ENCODE measurements at places on chromosomes 12 and 14.

DNA sequence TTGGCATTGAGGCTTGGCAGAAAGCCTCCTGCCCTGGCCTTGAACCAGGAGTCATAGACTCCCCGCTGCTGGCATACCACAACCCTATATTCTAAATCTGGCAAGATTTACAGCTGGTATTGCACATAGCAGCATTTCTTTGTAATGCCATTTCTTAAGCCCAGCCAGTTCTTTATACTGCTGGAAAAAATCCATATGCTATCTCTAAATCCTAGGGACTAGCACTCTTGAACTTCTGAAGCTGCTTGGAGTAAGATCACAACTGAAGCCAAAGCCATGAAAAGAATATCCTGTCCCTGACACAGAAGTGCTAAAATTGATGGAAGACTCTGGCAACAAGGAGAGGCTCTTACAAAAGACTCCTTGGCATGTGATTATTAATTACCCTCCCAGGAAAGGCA is 89.3 kb downstream of the KCNC2 start:
- no peak for DNase-seq

- DNase-seq, result peak; percentile 39
Observed at GRCh38 chr14:106209755-106210154, 683.4 kb downstream of the TMEM121 start.

DNA sequence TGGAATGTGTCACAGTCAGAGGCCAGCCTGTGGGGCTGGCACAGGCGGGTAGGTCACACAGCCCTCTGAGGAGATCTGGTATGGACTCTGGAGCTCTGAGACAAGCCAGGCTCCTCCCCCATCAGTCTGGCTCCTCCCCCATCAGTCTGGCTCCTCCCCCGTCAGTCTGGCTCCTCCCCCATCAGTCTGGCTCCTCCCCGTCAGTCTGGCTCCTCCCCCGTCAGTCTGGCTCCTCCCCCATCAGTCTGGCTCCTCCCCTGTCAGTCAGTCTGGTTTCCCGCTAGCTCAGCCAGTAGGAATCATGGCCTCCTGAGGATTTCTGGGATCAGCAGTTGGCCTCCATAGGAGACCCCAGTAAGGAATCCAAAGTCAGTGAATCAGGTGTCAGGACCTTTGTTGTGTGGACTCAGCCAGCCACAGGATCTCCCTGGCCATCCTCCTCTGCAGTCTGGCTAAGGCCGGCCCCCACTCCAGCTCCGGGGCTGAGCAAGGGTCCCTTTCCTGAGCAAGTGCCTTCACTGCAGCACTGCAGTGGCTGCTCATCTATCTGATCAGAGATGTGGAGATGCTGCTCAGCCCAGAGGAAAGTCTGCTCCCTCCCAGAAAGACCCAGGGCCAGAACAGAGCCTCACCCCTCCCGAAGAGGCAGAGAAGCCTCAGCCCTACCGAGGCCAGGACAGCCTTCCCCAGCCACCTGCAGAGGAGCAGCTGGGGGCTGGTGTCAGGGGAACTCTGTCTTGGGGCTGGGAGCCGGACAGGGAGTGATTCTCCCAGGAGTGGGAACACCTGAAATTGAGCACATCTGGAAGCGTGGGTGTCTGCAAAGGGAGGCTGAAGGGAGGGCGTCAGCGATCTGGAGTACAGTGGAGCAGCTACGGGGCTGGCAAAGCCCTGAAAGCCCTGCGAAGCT is 35.7 kb downstream of the IQSEC3 start:
- no peak for DNase-seq

GRCh38 chr12:69840727-69841126 is 15.7 kb downstream of the MYRFL start:
- no peak for DNase-seq

GRCh38 chr12:82121545-82121944 is 236.6 kb downstream of the CCDC59 start:
- DNase-seq, result no peak

- no peak for DNase-seq
Observed at GRCh38 chr12:62744551-62744950, 190.4 kb downstream of the PPM1H start.

DNA sequence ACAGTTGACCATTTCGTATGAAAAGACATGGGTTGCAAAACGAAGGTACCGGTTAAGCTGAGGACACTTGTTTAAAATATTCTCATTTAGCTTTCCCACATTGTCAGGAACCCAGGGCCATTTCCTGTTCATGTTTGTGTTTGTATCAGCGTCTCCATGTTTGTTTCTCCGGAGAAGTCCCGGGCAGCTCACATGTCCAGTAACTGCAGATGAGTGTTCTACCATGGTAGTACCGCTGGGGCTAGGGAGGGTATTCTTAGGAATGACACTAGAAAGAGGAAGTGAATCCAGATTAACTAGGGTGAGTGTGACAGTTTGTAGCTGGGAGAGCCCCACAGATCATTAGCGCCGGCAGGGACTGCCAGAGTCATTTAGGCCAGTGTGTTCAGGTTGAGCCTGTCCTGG is 50.0 kb upstream of the EVL start:
- DNase-seq, result no peak

GRCh38 chr14:31261859-31262731 is 54.5 kb upstream of the HECTD1 start:
- DNase-seq, result no peak

DNA sequence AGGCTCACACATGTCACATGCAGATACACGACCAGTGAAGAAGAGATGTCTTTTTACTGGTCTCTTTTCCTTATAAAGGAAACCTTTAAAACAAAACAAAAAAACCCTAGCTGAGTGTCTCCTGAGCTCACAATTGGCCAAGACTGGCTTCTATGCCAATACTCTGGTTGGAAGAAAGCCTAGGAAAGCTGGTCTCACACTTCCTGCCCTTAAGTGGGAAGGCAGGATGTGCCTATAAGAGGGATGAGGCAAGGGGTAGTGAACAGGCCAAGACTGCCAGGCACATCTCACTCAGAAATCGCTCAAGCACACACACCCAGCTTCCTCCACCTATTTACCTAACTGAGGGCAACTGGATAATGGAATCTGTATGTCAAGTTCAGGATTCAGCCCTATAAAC is 50.0 kb downstream of the SOCS2 start:
- no peak for DNase-seq

DNA sequence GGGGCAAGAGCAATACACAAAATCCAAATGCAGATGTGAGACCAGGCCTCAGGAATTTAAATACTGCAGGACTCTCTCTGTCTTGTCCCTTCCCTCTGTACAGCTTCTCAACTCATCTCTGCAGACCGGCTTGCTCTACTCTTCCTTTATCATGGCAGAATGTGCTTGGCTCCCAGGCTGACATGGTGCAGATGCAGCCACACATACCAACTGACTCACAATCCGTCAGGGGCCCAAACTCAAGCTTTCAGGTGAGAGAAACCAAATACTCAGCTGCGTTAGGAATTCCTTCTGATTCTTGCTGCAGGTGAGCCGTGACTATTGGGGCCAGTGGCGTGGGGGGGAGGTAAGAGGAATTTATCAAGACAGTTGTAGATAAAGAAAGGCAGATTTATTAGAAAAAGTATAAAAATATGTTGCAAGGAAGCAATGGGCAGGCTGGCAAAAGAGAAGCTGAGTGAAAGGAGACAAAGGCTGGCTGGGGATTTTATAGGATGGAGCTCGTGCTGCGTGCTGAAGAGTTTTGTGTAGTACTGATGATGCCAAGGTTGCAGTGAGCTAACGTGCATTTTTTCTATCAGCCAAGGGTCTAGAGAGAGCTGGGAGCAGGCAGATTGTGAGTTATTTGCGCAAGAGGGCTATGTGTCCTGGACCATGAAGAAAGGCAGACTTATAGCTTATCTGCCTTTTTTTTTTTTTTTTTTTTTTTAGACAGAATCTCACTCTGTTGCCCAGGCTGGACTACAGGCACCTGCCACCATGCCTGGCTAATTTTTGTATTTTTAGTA is 5.0 kb upstream of the LGALS3 start:
- DNase-seq, result no peak

DNA sequence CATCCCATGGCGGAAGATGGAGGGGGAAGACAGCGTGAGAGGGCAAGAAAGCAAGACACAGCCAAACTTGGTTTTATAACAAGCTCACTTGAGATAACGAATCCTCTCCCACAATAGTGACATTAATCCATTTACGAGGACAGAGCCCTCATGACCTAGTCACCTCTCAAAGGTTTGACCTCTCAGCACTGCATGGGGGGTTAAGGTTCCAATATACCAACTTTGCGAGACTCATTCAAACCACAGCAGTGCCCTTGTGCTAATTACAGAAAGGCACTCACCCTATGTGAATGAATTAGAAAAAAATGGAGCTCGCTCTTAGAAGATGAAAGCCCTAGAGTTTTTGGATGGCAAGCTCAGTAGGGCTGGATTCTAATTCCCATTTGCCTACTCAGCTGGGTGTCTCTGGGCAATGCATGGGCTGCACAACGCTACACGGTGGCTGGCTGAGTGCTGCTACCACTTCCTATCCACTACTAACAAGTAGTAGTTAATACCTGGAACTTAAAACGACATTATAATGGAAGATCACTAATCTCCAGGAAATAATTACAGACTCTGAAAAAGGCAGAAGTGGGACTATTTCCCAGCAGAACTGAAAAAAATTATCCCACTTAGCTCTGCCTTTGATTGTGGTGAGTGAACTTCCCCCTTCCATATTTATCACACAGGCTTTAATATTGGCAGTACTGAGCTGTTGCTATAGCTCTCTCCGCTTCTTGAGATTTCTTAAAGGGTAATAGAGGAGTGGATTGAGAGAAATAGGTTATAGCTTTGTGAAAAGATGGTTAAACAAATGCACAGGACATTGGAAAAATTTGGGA is 27.5 kb downstream of the TESPA1 start:
- no peak for DNase-seq

DNA sequence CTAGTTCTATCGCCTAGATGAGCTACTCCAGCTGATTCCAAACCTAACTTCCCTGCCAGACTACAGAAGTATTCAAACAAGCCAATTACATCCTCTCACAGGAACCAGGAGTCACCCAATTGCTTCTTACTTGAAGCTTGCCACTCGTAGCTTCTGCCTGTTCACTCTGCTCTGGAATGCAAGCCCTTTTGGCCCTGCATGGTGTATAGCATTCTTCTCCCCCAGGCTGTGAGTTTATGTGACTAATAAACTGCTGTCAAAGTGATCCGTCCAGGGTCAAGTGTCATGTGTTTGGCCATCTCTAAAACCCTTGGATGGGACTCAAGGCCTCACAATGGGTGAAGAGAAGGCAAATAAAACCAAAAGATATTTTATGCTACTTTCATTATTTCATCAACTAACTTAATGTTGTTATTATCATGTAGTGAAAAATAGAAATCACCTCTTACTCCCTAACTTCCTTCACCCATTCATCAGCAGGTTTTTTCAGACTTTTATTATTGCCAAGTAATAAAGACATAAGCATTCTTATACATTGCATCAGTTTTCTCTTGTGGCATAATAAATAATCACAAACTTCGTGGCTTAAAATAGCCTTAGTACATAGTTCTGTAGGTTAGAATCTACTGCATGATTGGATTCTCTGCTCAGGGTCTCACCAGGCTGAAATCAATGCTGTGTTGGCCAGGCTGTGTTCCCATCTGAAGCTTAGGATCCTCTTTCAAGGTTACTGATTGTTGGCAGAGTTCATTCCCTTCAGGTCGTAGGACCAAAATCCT is 1981.7 kb upstream of the FLRT2 start:
- no peak for DNase-seq

- DNase-seq, result no peak
Observed at GRCh38 chr12:40063414-40063813, 42.5 kb downstream of the SLC2A13 start.

DNA sequence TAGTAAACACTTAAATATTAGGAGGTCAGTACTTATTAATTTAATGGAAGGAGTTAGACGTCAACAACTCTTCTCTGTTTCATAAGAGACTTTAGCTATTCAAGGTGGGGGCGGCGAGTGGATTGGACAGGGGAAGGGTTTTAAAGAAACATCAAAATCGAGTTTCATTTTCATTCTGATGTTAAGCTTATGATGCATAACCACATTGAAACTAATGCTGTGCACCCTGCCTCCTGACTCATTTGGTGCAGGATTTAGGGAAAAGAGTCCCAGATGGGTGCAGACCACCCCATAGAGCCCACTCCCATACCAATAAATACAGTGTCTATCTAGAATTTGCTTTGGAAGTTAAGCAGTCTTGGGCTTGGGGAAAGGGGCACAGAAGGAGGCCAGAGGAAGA is 7.4 kb downstream of the ZBTB39 start:
- no peak for DNase-seq

GRCh38 chr12:11756022-11756421 is 106.5 kb downstream of the ETV6 start:
- DNase-seq, result no peak

- no peak for DNase-seq
Observed at GRCh38 chr12:41552588-41552987, 364.5 kb downstream of the PDZRN4 start.

GRCh38 chr12:13538136-13538535 is 341.6 kb downstream of the EMP1 start:
- DNase-seq, result no peak

DNA sequence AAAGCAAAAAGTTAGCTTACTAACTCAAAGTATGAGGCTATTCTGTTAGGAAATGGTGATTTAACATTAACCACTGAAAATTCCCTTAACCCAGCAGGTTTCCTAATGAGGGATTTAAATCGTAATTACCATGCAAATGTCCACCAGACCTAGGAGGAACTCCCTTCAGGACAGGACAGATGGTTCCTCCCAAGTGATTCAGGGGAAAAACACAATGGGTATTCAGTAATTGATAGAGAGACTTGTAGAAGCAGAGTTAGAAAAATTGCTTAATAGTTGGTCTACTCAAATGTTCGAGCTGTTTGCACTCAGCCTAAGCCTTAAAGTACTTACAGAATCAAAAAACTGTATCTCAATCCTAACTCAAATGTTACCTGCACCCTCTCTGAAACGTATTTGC is 21.6 kb downstream of the RERGL start:
- no peak for DNase-seq

GRCh38 chr12:5965950-5966383 is 20.9 kb upstream of the ANO2 start:
- peak; percentile 14 for DNase-seq

- DNase-seq, result no peak
Observed at GRCh38 chr12:51675071-51675803, 84.2 kb downstream of the SCN8A start.

DNA sequence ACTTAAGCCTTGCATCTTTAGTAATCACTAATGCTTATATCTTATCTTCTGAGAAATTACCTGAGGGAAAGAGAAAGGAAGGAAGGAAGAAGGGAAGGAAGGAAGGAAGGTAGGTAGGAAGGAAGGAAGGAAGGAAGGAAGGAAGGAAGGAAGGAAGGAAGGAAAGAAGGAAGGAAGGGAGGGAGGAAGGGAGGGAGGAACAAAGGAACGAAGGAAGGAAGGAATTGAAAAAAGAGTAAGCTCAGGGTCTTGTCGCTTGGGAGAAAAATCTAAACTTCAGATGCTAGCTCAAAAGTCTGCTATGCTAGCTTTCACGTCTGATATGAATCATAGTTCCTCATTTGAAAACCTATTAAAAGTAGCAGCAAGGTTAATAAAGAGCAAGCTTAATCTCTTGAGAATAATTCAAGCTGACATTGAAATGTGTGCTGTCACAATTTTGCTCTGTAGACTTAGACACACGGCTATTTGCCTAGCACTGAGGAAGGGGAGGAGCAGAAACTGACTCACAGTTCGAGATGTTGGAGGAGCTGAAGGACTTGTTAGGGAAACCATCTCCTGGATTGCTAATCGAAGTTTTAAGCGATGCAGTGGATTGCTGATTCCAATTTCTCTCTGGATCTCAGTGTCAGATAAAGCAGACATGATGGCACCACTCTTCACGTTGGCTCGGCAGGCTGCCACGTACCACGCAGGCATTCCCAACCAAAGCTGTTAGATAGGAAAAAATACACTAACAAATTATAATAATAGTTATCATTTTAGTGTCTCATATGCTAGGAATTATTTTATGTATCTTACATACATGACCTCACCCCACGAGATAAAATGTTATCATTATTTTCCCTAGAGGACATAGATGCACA is 216.7 kb downstream of the ACSS3 start:
- DNase-seq, result no peak

GRCh38 chr12:124566997-124567672 is at the start of gene NCOR2:
TSS of gene NCOR2 (minus strand) at chr12:124567612. CDS start at chr12:124495251, 72,361 bp downstream.
- DNase-seq, result peak; percentile 47
